Activated naive CD8-positive, alpha-beta T cell treated with anti-CD3 and anti-CD28 coated beads, Interleukin-2, amount 50 U/mL, for 24 hours (primary cell): ENCODE measurements at places on chromosomes 5 and 9.

DNA sequence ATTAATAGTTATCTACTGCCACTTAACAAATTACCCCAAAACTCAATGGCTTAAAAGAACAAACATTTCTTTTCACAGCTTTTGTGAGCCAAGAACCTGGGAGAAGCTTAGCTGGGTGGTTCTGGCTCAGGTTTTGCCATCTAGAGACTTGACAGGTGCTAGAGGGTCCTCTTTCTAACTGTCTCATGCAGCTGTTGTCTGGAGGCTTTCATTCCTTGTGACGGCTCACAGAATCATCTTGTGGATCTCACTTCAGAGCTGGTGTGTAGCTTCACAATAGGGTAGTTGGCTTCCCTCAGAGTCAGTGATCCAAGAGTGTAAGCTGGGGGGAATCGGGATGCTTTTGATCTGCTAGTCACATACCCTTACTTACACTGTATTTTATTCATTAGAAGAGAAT lies 81.2 kb upstream of the APC start:
- no peak overlapping the region for H3K4me3 ChIP-seq
- no peak for DNase-seq
- H3K36me3 ChIP-seq: no peaks in the 10 kb centered on the region
- H3K27ac ChIP-seq: no peak overlapping the region

GRCh38 chr5:163718272-163718671 lies 212.9 kb downstream of the MAT2B start:
- no peak overlapping the region for H3K27ac ChIP-seq
- DNase-seq: no peak
- peaks cover 2% of the 10 kb centered on the region for H3K27me3 ChIP-seq
- H3K4me3 ChIP-seq: no peak overlapping the region

GRCh38 chr5:146877783-146878475 lies 628 bp downstream of the PPP2R2B start:
- peak; percentile 20 for DNase-seq
- peaks cover 30% of the 10 kb centered on the region for H3K27me3 ChIP-seq

DNA sequence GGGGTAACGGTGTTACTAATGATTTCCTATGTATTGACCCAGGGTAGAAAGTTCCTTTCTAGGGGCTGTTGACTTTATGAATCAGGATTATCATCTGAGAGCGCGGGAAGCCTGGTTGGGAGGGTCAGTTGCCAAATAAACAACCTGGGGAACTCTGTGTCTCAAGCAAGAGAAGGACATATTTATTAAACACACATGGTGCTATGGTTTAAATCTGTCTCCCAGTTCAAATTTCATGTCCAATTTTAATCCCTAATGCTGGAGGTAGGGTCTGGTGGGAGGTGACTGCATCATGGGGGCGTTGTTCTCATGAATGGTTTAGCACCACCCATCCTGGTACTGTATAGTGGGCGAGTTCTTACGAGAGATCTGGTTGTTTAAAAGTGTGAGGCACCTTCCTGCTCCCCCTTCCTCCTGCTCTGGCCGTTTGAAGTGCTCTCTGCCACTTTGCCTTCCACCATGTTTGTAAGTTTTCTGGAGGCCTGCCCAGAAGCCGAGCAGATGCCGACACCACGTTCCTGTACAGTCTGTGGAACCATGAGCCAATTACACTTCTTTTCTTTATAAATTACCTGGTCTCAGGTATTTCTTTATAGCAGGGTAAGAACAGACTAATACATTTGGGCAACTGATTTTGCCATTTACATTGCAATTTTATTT lies 19.7 kb upstream of the GAS1 start:
- no peak overlapping the region for H3K4me3 ChIP-seq
- no peak for DNase-seq
- H3K36me3 ChIP-seq: no peaks in the 10 kb centered on the region
- peaks cover 5% of the 10 kb centered on the region for H3K27me3 ChIP-seq

GRCh38 chr5:34728236-34728635 lies 72.1 kb downstream of the RAI14 start:
- no peaks in the 10 kb centered on the region for H3K4me1 ChIP-seq
- H3K27ac ChIP-seq: no peak overlapping the region
- no peak for DNase-seq
- H3K36me3 ChIP-seq: no peaks in the 10 kb centered on the region
- peaks cover 6% of the 10 kb centered on the region for H3K27me3 ChIP-seq

DNA sequence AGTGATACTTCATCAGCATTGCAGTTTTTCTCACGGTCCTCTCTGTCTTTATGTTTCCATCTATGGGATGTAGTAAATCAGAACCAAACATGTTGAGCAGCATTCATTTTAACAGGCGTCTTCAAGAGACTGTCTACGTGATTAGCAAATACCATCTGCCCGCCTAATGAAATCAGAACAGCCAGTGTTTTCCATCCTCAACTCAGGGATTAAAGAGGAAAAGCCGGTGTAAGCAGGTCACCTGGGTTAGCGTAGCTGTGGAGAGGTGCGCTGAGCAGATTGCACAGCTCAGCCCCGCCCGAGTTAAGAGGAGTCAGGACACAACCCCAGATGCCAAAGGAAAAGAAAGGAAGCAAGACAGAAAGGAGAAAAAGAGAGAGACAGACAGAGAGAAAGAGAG lies 54.3 kb upstream of the ANKRD33B start:
- peaks cover 6% of the 10 kb centered on the region for H3K27me3 ChIP-seq
- no peak overlapping the region for H3K4me3 ChIP-seq
- no peak overlapping the region for H3K27ac ChIP-seq
- DNase-seq: no peak

- H3K4me1 ChIP-seq: peaks cover 5% of the 10 kb centered on the region
- peaks cover 10% of the 10 kb centered on the region for H3K27me3 ChIP-seq
- H3K27ac ChIP-seq: no peak overlapping the region
- no peaks in the 10 kb centered on the region for H3K36me3 ChIP-seq
- DNase-seq: no peak
These were observed 50.3 kb upstream of the HMHB1 start for GRCh38 chr5:143761663-143762062.

DNA sequence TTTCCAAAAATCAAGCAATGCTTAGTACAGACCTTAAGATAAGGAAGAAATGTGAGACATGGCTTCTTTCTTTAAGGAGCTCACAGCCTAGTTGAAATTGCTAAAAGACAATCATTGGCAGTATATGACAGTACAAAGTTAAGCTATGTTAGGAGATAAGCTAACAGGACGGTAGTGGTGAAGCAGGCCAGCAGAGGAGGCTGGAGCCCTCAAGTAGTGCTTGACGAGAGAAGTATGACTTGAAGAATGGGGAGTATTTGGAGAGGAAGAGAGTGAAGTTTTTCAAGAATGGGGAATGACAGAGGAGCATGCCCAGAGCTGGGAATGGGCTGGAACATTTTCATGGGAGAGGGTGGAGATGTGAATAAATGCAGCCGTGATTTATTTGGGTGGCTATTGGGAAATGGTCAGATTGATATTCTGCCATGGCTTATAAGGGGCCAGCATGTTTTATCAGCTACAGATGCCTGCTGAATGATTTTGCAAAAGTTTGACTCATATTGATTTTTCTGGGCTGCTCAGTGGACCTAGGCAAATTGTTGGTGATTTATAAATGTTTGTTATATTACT lies 43.7 kb downstream of the LURAP1L start:
- H3K4me3 ChIP-seq: no peak overlapping the region
- H3K27ac ChIP-seq: no peak overlapping the region
- no peak for DNase-seq
- no peaks in the 10 kb centered on the region for H3K36me3 ChIP-seq
- H3K27me3 ChIP-seq: no peaks in the 10 kb centered on the region

GRCh38 chr5:179168664-179169063 lies 108.5 kb downstream of the ZNF354C start:
- H3K27ac ChIP-seq: no peak overlapping the region
- DNase-seq: no peak
- no peaks in the 10 kb centered on the region for H3K36me3 ChIP-seq
- no peaks in the 10 kb centered on the region for H3K4me1 ChIP-seq
- no peak overlapping the region for H3K4me3 ChIP-seq
- H3K27me3 ChIP-seq: peaks cover 6% of the 10 kb centered on the region

GRCh38 chr5:68849906-68850305 lies 243.9 kb upstream of the SLC30A5 start:
- no peak overlapping the region for H3K27ac ChIP-seq
- no peaks in the 10 kb centered on the region for H3K27me3 ChIP-seq
- no peak overlapping the region for H3K4me3 ChIP-seq
- H3K36me3 ChIP-seq: no peaks in the 10 kb centered on the region

GRCh38 chr9:3271581-3271980 lies 254.2 kb downstream of the RFX3 start:
- H3K4me3 ChIP-seq: no peak overlapping the region
- H3K4me1 ChIP-seq: no peaks in the 10 kb centered on the region
- no peak overlapping the region for H3K27ac ChIP-seq
- peaks cover 31% of the 10 kb centered on the region for H3K36me3 ChIP-seq
- H3K27me3 ChIP-seq: no peaks in the 10 kb centered on the region
- no peak for DNase-seq

GRCh38 chr9:87685871-87686519 lies 39.9 kb upstream of the CTSL start:
- H3K4me3 ChIP-seq: no peak overlapping the region
- no peak overlapping the region for H3K27ac ChIP-seq
- no peaks in the 10 kb centered on the region for H3K36me3 ChIP-seq
- no peaks in the 10 kb centered on the region for H3K27me3 ChIP-seq
- DNase-seq: no peak

- H3K27me3 ChIP-seq: no peaks in the 10 kb centered on the region
- no peak overlapping the region for H3K27ac ChIP-seq
- H3K4me3 ChIP-seq: no peak overlapping the region
- DNase-seq: no peak
These were observed 66.9 kb downstream of the PSMB7 start for GRCh38 chr9:124348363-124348762.
